Inflammatory macrophage treated with lipopolysaccharide for 1 hour (primary cell): ENCODE measurements at places on chromosomes 1 and 21.

- no peak for DNase-seq
Measured at GRCh38 chr1:146021622-146022402, at the start of gene HJV. TSS of gene HJV (minus strand) at chr1:146021735. CDS start at chr1:146020231, 1,504 bp downstream.

GRCh38 chr1:172663732-172664131, 4.8 kb downstream of the FASLG start:
- no peak for DNase-seq

GRCh38 chr1:103372866-103373265, 152.6 kb upstream of the RNPC3 start:
- DNase-seq, result no peak

DNA sequence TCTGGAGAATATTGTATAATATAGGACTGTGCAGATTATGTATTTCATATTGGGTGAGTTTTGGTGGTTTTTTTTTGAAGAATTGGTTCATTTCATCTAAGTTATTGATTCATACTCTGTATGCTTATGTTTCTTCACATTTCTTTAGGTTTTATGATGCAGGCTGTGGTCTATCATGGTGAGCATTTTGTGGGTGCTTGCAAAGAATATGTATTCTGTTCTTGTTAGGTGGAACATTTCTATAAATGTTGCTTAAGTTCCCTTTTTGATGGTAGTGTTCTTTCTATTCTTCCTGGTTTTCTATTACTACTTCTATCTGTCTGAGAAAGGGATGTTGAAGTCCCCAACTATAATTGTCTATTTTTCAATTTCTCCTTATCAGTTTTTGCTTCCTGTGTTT, 42.6 kb downstream of the PKN2 start:
- no peak for DNase-seq

DNA sequence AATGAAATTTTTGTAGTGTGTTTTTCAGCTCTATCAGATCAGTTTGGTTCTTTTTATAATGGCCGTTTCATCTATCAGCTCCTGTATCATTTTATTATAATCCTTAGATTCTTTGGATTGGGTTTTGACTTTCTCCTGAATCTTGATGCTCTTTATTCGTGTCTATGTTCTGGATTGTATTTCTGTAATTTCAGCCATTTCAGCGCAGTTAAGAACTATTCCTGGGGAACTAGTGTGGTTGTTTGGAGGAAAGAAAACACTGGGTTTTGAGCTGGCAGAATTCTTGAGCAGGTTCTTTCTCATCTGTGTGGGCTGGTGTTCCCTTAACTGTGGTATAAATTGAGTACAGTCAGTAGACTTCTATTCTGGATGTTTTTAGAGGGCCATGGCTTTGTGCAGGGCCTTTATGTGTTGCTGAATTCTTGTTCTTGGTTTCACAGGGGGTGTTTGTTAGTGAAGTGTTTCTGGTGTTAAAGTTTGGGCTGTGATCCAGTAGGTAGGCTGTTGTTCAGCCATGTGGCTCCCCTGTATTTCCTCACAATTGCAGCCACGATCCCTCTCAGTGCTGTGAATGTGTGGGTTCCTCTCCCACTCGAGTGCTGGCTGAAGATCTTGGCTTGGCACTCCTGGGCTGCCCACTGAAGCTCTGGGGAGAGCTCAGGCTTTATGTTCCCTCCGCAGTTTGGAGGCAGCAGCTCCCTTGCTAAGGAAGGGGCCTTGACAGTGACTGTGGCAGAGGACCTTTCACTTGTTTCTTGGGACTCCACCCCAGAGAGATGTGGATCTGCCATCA, 56.0 kb upstream of the CCDC190 start:
- no peak for DNase-seq
